ENCODE measurements at places on chromosomes 5 and 9. TPM values are rescaled to one million over a fixed set of nuclear protein-coding genes. Genes with fewer than 3 reads are reported as not detected.

PCDHGA10 gene
- total RNA-seq, result 2.2 TPM

TRIM14 gene
- 37.2 TPM for total RNA-seq

IL4 gene
- total RNA-seq, result not detected

OSMR gene
- 4.4 TPM for total RNA-seq

FAM78A gene
- total RNA-seq, result 1.2 TPM

LCN9 gene
- total RNA-seq, result not detected

GRCh38 chr9:72899734-72900477, 52.9 kb downstream of the ALDH1A1 start:
- DNase-seq, result no peak

- no peak for DNase-seq
Measured at GRCh38 chr5:100311806-100312205, 223.4 kb upstream of the FAM174A start.

GRCh38 chr5:132257131-132258101, at the start of gene PDLIM4:
PDLIM4 (plus strand) TSS chr5:132257696; CDS start chr5:132257735, 39 bp downstream.
- DNase-seq, result peak; percentile 37

GRCh38 chr9:133458643-133459312, 1.0 kb upstream of the CACFD1 start:
- DNase-seq, result no peak

DNA sequence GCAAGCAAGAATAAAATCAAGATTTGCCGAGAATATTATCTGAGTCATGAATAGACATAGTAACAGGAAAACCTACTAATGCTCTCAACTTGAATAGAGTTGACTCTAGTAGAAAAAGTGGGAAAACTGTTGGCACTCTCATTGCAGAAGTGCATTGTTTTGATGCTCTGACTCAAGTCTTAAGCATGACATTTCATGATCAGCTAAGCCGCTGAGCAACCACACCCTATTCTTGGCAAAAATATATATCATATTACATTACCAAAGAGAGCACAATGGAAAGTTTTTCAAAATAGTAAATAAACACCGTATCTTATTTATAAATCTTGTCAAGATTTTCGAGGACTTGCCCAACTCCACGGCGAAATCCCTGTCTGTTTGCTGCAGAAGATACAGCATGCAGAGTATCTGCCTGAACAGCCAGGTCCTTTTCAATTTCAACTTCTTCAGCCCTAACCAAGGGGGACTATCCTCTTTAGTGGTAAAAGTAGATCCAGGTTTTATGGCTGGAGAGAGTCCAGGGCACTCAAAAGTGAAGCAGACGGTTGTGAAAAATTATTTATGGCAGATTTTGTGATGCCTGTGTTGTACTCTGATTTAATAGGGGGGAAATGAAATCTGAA, 13.9 kb upstream of the ADAMTSL1 start:
- DNase-seq, result no peak

GRCh38 chr5:102765350-102765749, 10.2 kb downstream of the PAM start:
- DNase-seq, result no peak
